ENCODE measurements at places on chromosomes 16 and 17.

- DNase-seq, result no peak
These were observed 47.2 kb downstream of the GPR139 start for GRCh38 chr16:20026361-20027072.

DNA sequence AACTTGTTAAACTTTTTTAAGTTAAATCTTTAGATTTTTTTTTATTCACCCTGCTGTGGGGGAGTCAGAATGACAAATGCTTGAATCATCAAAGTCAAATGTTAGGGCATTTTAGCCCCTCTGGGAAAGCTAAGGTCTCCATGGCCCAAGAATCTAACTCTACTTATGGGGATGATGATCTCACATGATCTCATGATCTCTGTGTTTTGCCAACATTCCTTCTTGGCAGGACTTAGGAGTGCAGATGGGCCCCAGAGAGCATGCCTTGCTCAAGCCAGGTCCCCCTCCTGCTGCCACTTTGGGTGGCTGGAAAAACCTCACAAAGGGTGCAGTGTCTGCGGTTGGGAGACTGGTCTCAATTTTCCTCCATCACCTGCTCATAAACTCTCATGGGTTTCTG, 108.6 kb downstream of the PRKCB start:
- DNase-seq, result no peak

- no peak for DNase-seq
These were observed 25.4 kb downstream of the CDRT15 start for GRCh38 chr17:14211246-14211645.

- no peak for DNase-seq
These were observed 11.6 kb downstream of the GLIS2 start for GRCh38 chr16:4327386-4328045.

DNA sequence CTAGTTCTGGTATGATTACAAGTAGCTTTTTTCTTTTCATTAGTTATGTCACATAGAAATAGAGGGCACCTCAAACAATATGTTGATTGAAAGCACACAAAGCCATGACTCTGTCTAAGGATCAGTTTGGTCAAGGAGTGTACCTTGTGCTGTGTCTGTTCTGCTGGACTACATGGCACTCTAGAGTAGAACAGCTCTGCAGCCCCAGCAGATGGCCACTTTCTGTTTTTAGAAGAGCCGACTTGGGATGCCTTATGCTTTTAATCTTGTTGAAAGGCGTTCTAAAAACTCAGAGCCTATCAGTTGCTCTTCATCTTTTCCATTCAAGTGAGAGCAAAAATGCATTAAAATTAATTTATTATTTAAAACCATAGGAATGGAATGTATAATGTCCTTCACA, 49.3 kb upstream of the CA10 start:
- no peak for DNase-seq

Measured in inflammatory macrophage treated with lipopolysaccharide for 1 hour (primary cell).